Sigmoid colon (tissue), 7 donors: ENCODE measurements at places on chromosomes 1 and 21. TPM values are rescaled to one million over a fixed set of nuclear protein-coding genes. Genes with fewer than 3 reads are reported as not detected.
A peak's percentile ranks its signal among the peaks of the same experiment; 100 is the strongest.

GRCh38 chr1:87346130-87346814 lies 17.6 kb downstream of the LMO4 start:
- no peak for DNase-seq

GRCh38 chr1:4004635-4005430 lies 104.8 kb upstream of the C1orf174 start:
- no peak for DNase-seq

DNA sequence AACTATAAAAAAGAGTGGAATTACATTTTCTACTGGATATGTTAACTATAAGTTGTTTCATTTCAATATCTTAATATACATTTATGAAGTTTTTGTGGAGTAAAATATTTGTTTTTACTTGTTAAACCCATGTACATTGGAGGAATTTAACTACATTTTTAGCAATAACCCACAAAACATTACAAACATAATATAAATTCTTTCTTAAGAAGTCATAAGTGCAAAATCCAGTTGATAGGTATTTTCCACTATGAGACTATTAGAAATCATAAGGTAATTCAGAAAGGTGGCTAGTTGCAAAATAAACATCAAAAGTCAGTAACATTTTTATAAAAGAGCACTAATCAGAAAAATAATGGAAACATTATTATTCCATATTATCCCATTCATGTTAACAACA lies 73.9 kb upstream of the RRP15 start:
- no peak for DNase-seq

DNA sequence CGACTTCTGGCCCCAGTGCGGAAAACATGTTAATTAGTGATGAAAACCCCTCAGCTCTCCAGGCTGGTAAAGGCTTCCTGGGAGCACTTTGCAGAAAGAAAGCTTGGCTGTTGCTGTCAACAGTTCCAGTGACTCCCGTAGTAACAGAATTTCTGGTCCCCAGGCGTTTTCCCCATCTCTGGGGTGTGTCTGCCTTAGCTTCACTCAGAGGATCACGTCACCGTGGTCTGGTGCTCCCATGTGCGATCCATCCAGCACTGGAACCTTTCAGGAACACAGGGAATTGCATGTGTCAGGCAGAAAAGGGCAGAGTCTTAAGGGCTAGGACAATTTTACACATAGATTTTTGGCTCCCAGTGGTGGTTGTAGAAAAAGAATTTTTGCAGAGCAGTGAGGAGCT lies 470.4 kb upstream of the USP24 start:
- DNase-seq: peak; percentile 68

- DNase-seq: no peak
Observed at GRCh38 chr1:199867601-199868000, 159.9 kb upstream of the NR5A2 start.

DNA sequence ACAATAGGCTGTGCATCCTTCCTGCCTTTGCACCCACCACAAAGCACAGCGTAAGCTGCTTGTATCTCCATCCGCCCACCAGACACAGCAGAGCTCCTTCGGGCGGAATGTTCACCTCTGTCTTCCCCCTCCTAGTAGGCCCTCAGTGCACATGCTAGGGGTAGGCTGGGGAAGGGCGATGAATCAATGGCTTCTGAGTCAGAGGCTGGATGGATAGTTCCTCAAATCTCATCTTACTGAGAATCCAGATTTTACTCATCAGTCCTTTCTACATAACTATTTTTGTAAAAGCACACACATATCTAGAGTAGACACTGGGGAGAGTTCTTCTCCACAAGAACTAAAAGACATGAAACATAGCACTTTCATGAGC lies 73.8 kb downstream of the BCAR3 start:
- no peak for DNase-seq

- DNase-seq: no peak
Observed at GRCh38 chr1:30929135-30929889, 20.8 kb upstream of the SDC3 start.

DNA sequence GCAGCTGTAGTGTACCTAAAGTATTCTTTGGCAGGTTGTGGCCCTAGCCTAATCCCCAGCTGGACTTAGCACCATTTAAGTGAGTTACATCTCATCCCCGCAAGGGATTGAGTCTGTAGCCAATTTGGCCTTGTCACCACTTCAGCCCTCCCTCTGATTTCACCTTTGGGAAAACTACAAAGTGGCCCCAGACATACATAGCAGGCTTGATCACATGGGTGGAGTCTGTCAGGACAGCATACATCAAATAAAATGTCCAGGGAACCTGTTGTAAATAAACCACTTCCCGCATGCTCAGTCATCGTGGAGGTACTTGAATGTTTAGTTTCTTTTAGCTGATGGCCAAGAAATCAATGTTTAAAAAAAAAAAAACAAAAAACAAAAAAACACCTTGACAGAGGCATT lies 142.5 kb downstream of the DHRS3 start:
- DNase-seq: no peak

DNA sequence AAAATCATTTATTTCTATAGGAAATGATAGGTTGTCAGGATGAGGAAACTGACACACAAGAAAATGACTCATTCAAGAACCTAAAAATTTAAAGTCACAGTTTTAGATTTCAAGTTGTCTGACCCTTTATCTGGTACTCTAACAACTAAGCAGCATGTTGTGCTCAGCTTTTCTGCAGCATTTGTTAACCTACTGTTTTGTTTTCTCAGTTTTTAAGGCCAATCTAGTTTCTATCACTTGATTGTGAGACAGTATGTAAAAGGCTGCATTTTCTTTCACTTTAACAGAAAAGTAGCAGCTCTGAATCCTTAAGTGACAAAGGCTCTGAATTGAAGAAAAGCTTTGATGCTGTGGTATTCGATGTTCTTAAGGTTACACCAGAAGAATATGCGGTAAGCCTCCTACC lies 59.1 kb downstream of the RALGPS2 start:
- DNase-seq: no peak

DNA sequence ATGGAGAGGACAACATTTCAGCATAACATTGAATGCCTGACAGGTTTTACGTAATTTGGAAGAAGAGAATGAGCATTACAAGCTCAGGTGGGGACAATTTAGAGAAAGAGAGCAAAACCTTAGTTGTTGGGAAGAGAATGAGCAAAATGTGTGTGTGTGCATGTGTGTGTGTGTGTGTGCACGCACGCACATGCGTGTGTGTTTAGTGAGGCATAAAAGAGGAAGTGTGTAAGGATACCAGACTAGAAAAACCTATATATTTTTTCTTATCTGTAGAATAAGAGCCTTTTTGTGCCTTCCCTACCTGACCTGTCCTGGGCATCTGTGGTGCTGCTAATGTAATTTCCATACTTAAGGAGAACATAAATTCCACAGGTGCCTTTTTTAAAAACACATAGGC lies 99.0 kb upstream of the PLXNA2 start:
- DNase-seq: no peak

GRCh38 chr1:85677656-85678055 lies 30.6 kb downstream of the ZNHIT6 start:
- DNase-seq: no peak

DNA sequence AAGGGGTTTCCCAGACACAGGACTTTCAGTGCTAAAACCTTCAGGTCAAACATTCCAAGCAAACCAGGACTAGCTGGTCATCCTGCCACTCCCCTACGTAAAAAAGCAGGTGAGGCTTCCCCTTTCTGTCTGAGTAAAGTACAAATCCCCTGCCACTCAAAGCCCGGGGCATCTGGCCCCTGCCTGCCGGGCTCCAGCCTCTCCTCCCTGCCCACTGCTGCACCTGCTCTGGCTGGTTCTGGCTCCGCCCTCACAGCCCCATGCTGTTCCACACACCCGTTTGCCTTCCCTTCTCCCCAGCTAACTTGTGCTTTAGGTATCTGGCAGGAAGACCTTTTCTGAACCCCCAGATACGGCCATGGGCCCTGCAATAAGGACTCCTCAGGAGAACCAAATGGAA lies 23.3 kb upstream of the S100A7 start:
- no peak for DNase-seq

- DNase-seq: no peak
Observed at GRCh38 chr1:239387304-239388158, 1.2 kb downstream of the CHRM3 start.

GRCh38 chr1:116912846-116913245 lies 3.1 kb downstream of the PTGFRN start:
- peak; percentile 45 for DNase-seq

DNA sequence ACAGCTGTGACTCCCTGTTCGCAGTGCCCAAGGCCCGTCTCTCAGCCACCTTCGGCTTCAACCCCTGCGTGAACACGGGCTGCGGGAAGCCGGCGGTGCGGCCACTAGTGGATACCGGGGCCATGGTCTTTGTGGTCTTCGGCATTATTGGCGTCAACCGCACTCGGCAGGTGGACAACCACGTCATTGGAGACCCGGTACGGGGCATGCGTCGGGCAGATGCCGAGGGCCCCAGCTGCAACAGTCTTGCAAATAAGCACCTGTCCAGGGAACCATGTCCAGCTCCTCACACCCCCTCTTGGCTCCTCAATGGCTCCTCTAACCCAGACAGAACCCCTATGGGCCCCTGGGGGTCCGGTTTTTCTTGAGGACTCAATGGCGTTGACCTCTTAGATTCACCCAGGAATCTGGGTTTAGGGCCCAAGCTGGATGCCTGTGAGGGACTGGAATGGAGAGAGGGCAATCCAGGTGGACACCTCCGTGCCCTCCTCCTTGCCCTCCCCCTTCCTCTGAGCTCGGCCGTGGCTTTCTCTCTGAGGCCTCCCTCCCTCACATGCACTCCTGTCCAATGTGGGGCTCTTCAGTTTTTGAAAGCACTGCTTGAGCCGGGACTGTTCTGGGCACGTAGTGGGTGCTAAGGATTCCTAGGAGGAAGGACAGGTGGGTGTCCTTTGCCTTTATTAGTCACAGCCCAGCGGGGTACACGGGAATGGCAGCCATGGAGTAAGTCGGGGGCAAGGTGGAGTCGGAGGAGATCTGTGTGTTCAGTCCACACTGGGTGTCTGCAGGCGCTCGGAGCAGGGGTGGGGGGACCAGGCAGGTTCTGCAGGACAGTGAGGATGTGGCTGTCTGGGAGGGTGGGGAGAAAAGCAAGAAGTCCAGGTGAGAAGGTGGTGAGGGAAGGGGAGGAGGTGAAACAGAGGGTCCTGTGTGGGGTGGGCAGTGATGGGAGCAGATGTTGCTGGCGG lies 51.1 kb downstream of the DISP3 start:
- no peak for DNase-seq

- DNase-seq: no peak
Observed at GRCh38 chr1:183164963-183165362, 21.1 kb upstream of the LAMC2 start.

- no peak for DNase-seq
Observed at GRCh38 chr1:191125950-191126349, 648.3 kb upstream of the BRINP3 start.

GRCh38 chr1:117267232-117267774 lies 56.6 kb upstream of the VTCN1 start:
- no peak for DNase-seq

GRCh38 chr21:25507522-25507921 lies 99.8 kb downstream of the MRPL39 start:
- DNase-seq: no peak

GRCh38 chr1:99240621-99241020 lies 23.7 kb upstream of the PLPPR4 start:
- DNase-seq: no peak

GRCh38 chr1:7366955-7367665 lies 404.0 kb upstream of the VAMP3 start:
- no peak for DNase-seq

- no peak for DNase-seq
Observed at GRCh38 chr1:115732316-115732715, 36.2 kb downstream of the CASQ2 start.

DNA sequence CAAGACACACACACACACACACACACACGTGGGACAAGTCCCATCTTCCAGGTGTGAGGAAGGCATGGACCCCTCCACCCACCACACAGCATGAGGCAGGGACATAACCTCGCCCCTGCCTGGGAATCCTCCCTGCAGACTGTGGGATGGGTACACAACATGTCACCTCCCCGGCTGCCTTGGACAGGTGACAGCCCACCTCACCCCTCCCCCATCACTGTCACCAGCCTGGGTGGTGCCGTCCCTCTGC lies 40.7 kb downstream of the AHDC1 start:
- DNase-seq: no peak

DNA sequence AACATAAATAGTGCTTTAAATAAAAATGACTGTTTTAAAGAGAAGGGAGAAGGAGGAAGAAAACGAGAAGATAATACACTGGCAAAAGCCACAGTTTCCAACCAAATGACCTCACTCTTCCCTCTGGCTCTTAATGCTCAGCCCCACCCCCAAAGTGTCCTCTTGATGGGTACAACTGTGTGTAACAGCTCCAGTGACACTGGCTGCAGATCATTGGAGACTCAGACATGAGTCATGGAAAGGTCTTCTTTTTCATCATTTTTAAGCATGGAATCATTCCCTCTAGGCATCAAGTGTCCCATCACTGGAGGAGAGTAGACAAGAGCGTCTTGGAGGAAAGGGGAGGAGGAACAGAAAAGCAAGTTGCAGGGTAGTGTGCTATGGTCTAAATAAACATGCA lies 333.0 kb downstream of the PAPPA2 start:
- DNase-seq: no peak

DNA sequence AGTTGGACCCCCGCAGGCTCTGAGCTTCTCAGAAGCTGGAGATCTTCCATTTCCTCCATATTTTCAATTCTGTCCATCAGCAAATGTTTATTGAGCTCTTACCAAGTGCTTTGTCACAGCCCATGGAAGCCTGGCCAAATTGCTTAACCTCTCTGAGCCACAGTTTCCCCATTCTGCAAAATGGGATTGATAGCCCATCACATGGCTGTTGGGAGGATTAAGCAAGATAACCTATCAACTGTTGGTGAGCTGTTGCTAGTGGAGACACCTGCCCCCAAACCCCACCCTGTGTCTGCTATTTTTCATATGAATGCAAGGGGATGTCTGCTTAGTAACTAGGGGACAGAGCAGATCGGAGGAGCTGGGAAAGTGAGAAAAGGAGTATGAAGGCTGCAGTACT lies 38.3 kb downstream of the CD34 start:
- no peak for DNase-seq

- no peak for DNase-seq
Observed at GRCh38 chr1:167551362-167551761, 2.2 kb downstream of the CREG1 start.

DNA sequence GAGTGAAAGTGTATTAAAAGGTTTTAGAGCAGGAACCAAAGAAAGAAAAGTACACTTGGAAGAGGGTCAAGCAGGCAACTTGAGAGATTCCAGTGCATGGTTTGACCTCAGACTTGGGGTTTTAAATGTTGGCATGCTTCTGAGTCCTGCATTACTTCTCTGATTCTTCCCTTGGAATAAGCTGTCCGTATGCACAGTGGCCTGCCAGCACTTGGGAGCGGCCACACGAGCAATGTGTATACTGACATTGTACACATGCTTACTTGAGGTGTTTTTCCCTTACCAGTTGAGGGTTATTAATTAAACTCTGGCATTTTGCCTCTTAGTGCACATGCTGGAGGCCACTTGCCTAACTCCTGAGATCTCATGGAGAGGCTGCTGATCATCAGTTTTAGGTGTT lies 786.6 kb upstream of the RGS18 start:
- peak; percentile 71 for DNase-seq

DDR2 gene
- total RNA-seq: 229 TPM

TRIM45 gene
- total RNA-seq: 6.7 TPM

GSTM1 gene
- not detected for total RNA-seq

HES3 gene
- total RNA-seq: not detected

PRR9 gene
- total RNA-seq: not detected

SRGAP2C gene
- total RNA-seq: 26.0 TPM

LEPR gene
- total RNA-seq: 5.3 TPM

ATP1A1 gene
- 90.2 TPM for total RNA-seq

HSD3B2 gene
- not detected for total RNA-seq

TNFRSF8 gene
- total RNA-seq: 0.68 TPM

SELENOF gene
- 66.7 TPM for total RNA-seq

PKNOX1 gene
- total RNA-seq: 19.4 TPM

TMEM54 gene
- 58.1 TPM for total RNA-seq

SV2A gene
- 4.9 TPM for total RNA-seq

HES2 gene
- not detected for total RNA-seq
